ENCODE measurements at places on chromosomes 7 and 10.

GRCh38 chr7:45001138-45001694 lies 1.2 kb downstream of the CCM2 start:
- peak; percentile 90 for DNase-seq

DNA sequence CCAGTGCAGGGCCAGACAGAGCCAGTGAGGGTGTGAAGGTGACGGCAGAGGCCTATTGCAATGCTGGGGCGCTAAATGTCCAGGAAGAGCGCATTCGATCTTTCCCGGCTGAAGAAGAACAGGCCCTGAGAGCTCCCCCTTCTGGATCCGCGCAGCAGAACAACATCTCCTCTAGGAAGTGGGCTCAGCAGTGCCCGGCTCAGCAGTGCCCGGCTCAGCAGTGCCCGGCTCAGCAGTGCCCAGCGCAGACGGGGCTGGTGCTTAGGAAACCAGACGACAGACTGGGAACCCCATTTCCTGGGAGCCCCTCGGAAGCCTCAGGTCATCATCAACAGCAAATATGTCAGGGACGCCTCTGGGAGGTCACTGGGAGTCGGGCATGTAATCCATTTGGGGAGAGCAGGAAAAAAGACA lies 4.7 kb upstream of the NOS3 start:
- DNase-seq, result peak; percentile 81

DNA sequence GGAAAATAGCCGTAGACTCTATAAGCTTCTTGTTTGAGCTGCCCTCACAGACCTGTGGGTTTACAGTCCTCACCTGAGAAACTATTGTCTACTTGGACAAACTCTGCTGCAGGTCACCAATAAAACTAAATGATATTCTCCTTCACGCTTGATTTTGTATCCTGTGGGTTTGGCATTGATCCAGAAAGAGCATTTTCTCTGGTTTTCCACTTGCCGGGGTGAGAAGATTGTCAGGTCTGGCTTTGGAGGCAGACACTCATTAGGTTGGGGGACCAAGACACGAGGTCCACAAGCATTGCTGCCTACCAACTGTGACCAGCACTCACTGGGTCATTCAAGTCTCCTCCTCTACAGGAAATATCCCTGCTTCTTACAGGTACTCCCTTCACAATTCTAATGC lies 68.5 kb downstream of the CDC14C start:
- no peak for DNase-seq

GRCh38 chr10:63382066-63382465 lies 83.7 kb downstream of the JMJD1C start:
- peak; percentile 19 for DNase-seq

GRCh38 chr10:13634207-13634606 lies 47.4 kb downstream of the PRPF18 start:
- no peak for DNase-seq

DNA sequence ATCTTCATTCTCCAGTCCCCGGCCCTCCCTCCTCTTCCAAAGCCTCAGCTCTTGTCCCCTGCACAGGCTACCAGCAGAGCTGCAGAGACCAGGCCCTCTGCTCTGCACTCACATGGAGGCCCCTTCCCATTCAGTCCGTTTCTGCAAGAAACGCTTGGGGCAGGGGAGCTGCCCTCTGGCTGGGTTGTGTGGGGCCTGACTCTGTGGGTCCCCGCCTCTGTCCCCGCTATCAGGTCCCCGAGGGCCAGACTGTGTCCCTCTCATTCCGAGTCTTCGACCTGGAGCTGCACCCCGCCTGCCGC lies 1.5 kb downstream of the PCOLCE start:
- no peak for DNase-seq

GRCh38 chr10:123135415-123136141 lies at the start of gene HMX3:
Gene HMX3, plus strand, starts transcription at chr10:123135970. Its CDS starts 81 bp downstream, at chr10:123136051.
- DNase-seq, result peak; percentile 46

- peak; percentile 61 for DNase-seq
These were observed 457 bp downstream of the ACADSB start for GRCh38 chr10:123009105-123009820.

DNA sequence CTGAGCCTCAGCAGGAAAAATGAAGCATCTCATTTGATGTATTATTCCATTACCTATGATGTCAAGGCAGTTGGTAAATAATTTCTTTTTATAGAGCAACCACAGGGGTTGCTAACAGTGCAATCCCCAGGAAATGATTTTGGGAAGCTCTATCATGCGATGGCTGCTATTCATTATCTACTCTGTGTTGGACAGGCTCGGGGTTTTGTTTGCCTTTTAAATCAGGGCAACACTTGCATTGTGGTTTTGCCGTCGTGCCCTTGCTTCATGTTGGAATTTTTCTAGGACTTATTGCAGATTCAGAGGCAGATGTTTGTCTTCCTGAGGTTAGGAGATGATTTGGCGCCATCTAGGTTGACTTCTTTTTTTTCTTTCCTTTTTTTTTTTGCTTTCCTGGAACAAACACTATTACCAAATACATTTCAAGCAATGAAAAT lies 128.4 kb downstream of the BICC1 start:
- no peak for DNase-seq

- no peak for DNase-seq
These were observed 40.7 kb downstream of the ZCCHC24 start for GRCh38 chr10:79404690-79405131.

GRCh38 chr7:127833641-127834040 lies 181.6 kb downstream of the SND1 start:
- DNase-seq, result no peak

DNA sequence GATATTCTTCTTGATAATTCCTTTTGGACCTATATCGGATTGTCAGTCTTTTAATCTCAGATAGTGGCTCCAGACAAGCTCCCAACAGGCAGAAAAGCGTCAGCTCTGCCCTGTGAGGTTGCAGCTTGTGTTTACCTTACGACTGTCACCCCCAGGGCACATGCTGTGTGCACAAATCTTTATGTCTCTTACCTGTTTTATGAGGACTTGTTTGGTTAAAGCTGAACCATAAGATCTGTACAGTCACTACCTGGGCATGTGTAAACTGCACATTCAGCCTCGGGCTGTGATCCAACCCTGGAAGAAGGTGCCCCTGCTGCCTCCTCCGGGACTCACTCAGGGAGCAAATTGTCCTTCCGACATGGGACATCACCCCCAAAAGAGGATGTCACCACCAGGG lies 119.8 kb downstream of the GALNT17 start:
- no peak for DNase-seq

- DNase-seq, result no peak
These were observed 36.4 kb downstream of the CNPY1 start for GRCh38 chr7:155509725-155510551.

DNA sequence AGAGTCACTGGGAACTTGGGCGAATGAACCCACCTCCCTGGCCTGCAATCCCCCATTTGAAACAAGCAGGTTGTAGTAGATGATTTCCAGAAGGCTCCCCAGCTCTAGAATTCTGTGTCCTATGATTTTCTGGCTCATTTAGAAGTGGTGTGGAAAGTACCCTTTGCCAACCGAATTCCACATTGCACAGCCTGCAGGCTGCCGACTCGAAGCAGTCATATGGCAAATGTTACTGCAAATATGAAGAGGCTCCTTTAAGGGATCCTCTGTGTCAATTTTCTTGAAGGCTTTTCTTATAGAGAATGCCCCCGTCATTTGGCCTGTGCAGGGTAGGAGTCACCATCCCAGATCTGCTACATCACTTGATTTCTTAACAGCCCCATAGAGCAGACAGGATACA lies 5.6 kb downstream of the PODXL start:
- DNase-seq, result no peak

- DNase-seq, result no peak
These were observed 37.4 kb downstream of the VIM start for GRCh38 chr10:17265468-17265867.

DNA sequence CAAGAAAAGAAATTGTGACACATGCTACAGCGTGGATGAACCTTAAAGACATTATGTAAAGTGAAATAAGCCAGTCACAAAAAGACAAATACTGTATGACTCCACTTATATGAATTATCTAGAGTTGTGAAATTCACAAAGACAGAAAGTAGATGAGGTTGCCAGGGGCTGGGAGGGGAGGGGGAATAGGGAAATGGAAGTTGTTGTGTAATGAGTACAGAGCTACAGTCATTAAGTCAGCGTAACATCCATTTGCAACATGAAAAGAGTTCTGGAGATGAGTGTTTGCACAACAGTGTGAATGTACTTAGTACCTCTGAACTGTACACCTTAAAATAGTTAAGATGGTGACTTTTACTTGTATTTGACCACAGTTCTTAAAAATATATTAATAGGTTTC lies 112.1 kb upstream of the CDK1 start:
- no peak for DNase-seq

GRCh38 chr10:48896756-48897440 lies 42.7 kb downstream of the LRRC18 start:
- DNase-seq, result no peak

DNA sequence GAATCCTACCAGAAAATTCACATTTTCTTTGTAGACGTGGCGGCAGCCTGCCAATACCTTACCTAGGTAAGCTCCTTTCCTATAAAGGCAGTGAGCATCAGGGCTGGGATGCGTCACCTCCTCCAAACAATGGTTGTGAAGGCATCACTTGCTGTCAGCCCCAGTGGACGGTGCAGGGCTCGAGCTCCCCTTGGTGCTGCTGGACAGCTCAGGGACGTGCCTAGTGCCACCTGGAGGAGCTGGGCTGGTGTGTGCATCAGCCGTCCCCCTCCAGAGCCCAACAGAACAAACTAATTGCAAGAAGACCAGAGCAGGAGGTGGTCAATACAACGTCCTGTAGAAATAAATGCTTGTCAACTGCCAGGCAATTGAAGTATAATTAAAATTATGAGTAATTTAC lies 517.5 kb upstream of the FOXK1 start:
- no peak for DNase-seq
